ENCODE measurements at places on chromosomes 3 and 15.

- no peak for DNase-seq
These were observed 1133.5 kb downstream of the ROBO1 start for GRCh38 chr3:78634316-78634715.

DNA sequence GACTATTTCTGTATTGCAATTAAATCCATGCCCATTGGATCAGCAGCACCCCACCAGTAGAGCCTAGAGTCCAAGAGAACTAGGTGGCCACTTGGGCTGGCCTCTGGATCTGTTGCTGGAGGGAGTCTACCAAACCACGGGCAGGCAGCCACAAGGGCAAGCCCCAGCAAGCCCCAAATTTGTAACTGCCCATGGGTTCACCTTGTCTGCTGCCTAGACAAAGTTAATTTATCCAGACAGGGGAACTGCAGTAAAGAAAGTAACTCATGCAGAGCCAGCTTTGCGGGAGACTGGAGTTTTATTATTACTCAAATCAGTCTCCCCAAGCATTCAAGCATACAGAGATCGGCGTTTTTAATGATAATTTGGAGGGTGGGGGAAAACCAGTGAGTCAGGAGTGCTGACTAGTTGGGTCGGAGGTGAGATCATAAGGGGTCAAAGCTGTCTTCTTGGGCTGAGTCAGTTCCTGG, 74.0 kb upstream of the TERB2 start:
- peak; percentile 74 for DNase-seq

- peak; percentile 76 for DNase-seq
These were observed 7.2 kb upstream of the SCAMP5 start for GRCh38 chr15:74988007-74988800.

- no peak for DNase-seq
These were observed 211.3 kb upstream of the TRIM42 start for GRCh38 chr3:140466535-140466934.

- DNase-seq: no peak
These were observed 134.1 kb downstream of the ARPP21 start for GRCh38 chr3:35773417-35773816.

GRCh38 chr15:50163719-50164410, 18.1 kb upstream of the SLC27A2 start:
- no peak for DNase-seq

- DNase-seq: no peak
These were observed 159.1 kb downstream of the CHL1 start for GRCh38 chr3:355622-356021.

DNA sequence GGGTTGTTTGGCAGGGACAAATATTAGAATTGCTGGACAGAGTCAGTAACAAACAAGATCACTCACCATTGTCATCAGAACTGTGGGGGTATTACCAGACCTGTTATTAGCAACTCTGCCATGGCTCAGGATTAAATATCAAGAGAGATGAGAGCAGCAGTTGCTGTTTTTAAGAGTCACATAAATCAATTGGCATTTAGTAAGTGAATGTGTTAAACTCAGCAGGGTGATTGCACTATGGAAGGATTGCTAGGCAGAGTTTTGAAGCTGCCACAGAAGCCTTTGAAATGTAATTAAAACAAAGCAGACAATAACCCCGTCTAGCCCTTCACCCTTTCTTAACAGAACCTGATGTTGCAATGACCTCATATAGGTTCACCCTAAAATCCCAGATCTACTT, 238.8 kb downstream of the GAP43 start:
- DNase-seq: no peak

GRCh38 chr3:117399311-117400078, 689.9 kb downstream of the TUSC7 start:
- no peak for DNase-seq

All from activated CD4-positive, alpha-beta T cell treated with anti-CD3 and anti-CD28 coated beads for 36 hours (primary cell).